ENCODE measurements at places on chromosomes 6 and 20. TPM values are rescaled to one million over a fixed set of nuclear protein-coding genes. Genes with fewer than 3 reads are reported as not detected.

Gene OR2H1
- not detected for total RNA-seq

Gene POU5F1
- total RNA-seq, result not detected

Gene SPATS1
- total RNA-seq, result not detected

Gene NFATC2
- total RNA-seq, result 0.36 TPM

Gene VARS1
- total RNA-seq, result 68.8 TPM

Gene GNMT
- 0.36 TPM for total RNA-seq

Gene TRIM15
- not detected for total RNA-seq

Gene ADGRF5
- total RNA-seq, result 15.9 TPM

Gene HEY2
- total RNA-seq, result 0.25 TPM

Gene MMP24
- 0.16 TPM for total RNA-seq

Gene THEMIS
- total RNA-seq, result under 0.01 TPM

Gene CDH26
- not detected for total RNA-seq

Gene DEFB124
- not detected for total RNA-seq

Gene SLC13A3
- 4.2 TPM for total RNA-seq

Gene ZBTB2
- total RNA-seq, result 1.4 TPM

Gene RIPPLY2
- total RNA-seq, result not detected

Gene SCRT2
- total RNA-seq, result not detected

Gene HTR1B
- under 0.01 TPM for total RNA-seq

Gene CTCFL
- not detected for total RNA-seq

Gene KIAA1586
- total RNA-seq, result 26.2 TPM

Gene CTNNBL1
- total RNA-seq, result 23.1 TPM

Gene SNX9
- 182 TPM for total RNA-seq

Gene ERMARD
- total RNA-seq, result 15.0 TPM

Gene GSTA4
- 46.3 TPM for total RNA-seq

Gene ZNF391
- 1.4 TPM for total RNA-seq

Gene GMPR
- 2.5 TPM for total RNA-seq

Gene LCA5
- total RNA-seq, result 12.1 TPM

Gene HTR1E
- not detected for total RNA-seq

Gene SAMD5
- total RNA-seq, result 0.09 TPM

Gene BHLHE23
- total RNA-seq, result not detected

Gene C2
- total RNA-seq, result 4.4 TPM

Gene ACTL10
- total RNA-seq, result 2.5 TPM

Gene SIM1
- under 0.01 TPM for total RNA-seq

Gene ULBP2
- 3.3 TPM for total RNA-seq

Gene NDRG3
- 23.1 TPM for total RNA-seq

Gene PIGU
- total RNA-seq, result 21.1 TPM

Gene GPRC6A
- not detected for total RNA-seq

Gene FITM2
- 1.8 TPM for total RNA-seq

Gene PTGIS
- 1,011 TPM for total RNA-seq

Gene TAGAP
- total RNA-seq, result not detected

Gene B3GAT2
- not detected for total RNA-seq

Gene SSTR4
- total RNA-seq, result not detected

Gene RBBP8NL
- not detected for total RNA-seq

Gene ARMH2
- total RNA-seq, result not detected

Gene PACSIN1
- not detected for total RNA-seq

Gene LAMP5
- total RNA-seq, result 0.18 TPM

Gene IL20RA
- 0.90 TPM for total RNA-seq
